ENCODE measurements at places on chromosomes 3 and 15. TPM values are rescaled to one million over a fixed set of nuclear protein-coding genes. Genes with fewer than 3 reads are reported as not detected.

SNTN gene
- not detected for total RNA-seq

PDIA5 gene
- 64.6 TPM for total RNA-seq

ANKRD34C gene
- total RNA-seq: not detected

GREM1 gene
- total RNA-seq: 0.32 TPM

ATP10A gene
- not detected for total RNA-seq

PIF1 gene
- 12.6 TPM for total RNA-seq

GOLGA6L4 gene
- 0.97 TPM for total RNA-seq

MKRN3 gene
- not detected for total RNA-seq

RHO gene
- total RNA-seq: not detected

HYAL1 gene
- total RNA-seq: 0.65 TPM

GRM7 gene
- 0.30 TPM for total RNA-seq

RLBP1 gene
- total RNA-seq: not detected

SLC9C1 gene
- total RNA-seq: not detected

CDC25A gene
- total RNA-seq: 15.3 TPM

MASP1 gene
- total RNA-seq: 0.91 TPM

CLRN1 gene
- total RNA-seq: not detected

ELL3 gene
- 4.5 TPM for total RNA-seq

ITGA11 gene
- under 0.01 TPM for total RNA-seq

CHRM5 gene
- not detected for total RNA-seq

ATP13A5 gene
- total RNA-seq: not detected

GOLGA8G gene
- not detected for total RNA-seq

CCDC33 gene
- total RNA-seq: not detected

NKTR gene
- 40.3 TPM for total RNA-seq

PPP1R14D gene
- not detected for total RNA-seq

MCF2L2 gene
- 1.2 TPM for total RNA-seq

ANKRD63 gene
- not detected for total RNA-seq

SEC22A gene
- 57.8 TPM for total RNA-seq

SLC27A2 gene
- total RNA-seq: 0.61 TPM

CPA3 gene
- total RNA-seq: 13.0 TPM

NCK1 gene
- 69.8 TPM for total RNA-seq

RASL12 gene
- not detected for total RNA-seq

CHAC1 gene
- total RNA-seq: 15.2 TPM

PIGX gene
- total RNA-seq: 17.2 TPM

FSTL1 gene
- 483 TPM for total RNA-seq

CACNA2D3 gene
- total RNA-seq: not detected

STRA6 gene
- total RNA-seq: 0.32 TPM

CACNA1D gene
- not detected for total RNA-seq
